ENCODE measurements at places on chromosomes 7 and 10. TPM values are rescaled to one million over a fixed set of nuclear protein-coding genes. Genes with fewer than 3 reads are reported as not detected.

KIAA1549 gene
- 0.21 TPM for total RNA-seq

CHST3 gene
- total RNA-seq, result 20.0 TPM

MBL2 gene
- not detected for total RNA-seq

AKR1C1 gene
- total RNA-seq, result 152 TPM

CALHM1 gene
- total RNA-seq, result not detected

SEMA3A gene
- total RNA-seq, result 138 TPM

STYXL1 gene
- 50.8 TPM for total RNA-seq

DKK1 gene
- 11.9 TPM for total RNA-seq

SPDYE2 gene
- not detected for total RNA-seq

Data from tracheal epithelial cell (primary cell).